ENCODE measurements at places on chromosomes 13 and 19. TPM values are rescaled to one million over a fixed set of nuclear protein-coding genes. Genes with fewer than 3 reads are reported as not detected.

TSHZ3 gene
- 3.5 TPM for total RNA-seq

SIGLECL1 gene
- total RNA-seq, result not detected

CLC gene
- not detected for total RNA-seq

TIMM50 gene
- 75.9 TPM for total RNA-seq

LRG1 gene
- 0.73 TPM for total RNA-seq

PSG6 gene
- not detected for total RNA-seq

SLITRK1 gene
- not detected for total RNA-seq

CYP2A7 gene
- total RNA-seq, result not detected

CRLF1 gene
- 35.7 TPM for total RNA-seq

PSPC1 gene
- 24.9 TPM for total RNA-seq

SERPINE3 gene
- total RNA-seq, result not detected

GDF15 gene
- total RNA-seq, result 0.46 TPM

MCF2L gene
- 45.9 TPM for total RNA-seq

KANK2 gene
- 434 TPM for total RNA-seq

ADGRE3 gene
- total RNA-seq, result 0.11 TPM

NLRP7 gene
- not detected for total RNA-seq

MIR17HG gene
- 0.81 TPM for total RNA-seq

CRX gene
- not detected for total RNA-seq

SPRED3 gene
- total RNA-seq, result 0.16 TPM

FOXA3 gene
- total RNA-seq, result not detected

ZNF208 gene
- total RNA-seq, result 23.6 TPM

RTBDN gene
- not detected for total RNA-seq

ZNF723 gene
- not detected for total RNA-seq

MBD3L2 gene
- total RNA-seq, result not detected
